ENCODE measurements at places on chromosomes 12 and 14. TPM values are rescaled to one million over a fixed set of nuclear protein-coding genes. Genes with fewer than 3 reads are reported as not detected.

DNA sequence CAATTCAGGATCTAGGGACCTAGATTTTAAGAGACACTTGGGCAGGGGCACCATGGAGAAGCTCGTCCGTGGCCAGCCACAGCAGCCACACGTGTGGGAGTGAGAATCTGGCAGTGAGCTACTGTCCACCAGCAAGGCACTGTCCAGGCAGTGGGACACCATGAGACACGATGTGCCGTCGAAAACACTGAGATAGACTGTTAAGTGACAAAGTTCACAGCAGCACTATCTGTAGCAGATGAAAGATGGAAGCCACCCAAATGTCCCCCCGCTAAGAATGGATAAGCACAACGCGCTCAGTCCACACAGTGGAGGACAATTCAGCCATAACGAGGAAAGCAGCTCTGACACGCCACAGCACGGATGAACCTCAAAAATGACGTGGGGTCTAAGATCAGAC lies 19.7 kb downstream of the RILPL1 start:
- no peak for DNase-seq

- DNase-seq: peak; percentile 53
These were observed 100.9 kb downstream of the NCOR2 start for GRCh38 chr12:124466216-124467128.

DNA sequence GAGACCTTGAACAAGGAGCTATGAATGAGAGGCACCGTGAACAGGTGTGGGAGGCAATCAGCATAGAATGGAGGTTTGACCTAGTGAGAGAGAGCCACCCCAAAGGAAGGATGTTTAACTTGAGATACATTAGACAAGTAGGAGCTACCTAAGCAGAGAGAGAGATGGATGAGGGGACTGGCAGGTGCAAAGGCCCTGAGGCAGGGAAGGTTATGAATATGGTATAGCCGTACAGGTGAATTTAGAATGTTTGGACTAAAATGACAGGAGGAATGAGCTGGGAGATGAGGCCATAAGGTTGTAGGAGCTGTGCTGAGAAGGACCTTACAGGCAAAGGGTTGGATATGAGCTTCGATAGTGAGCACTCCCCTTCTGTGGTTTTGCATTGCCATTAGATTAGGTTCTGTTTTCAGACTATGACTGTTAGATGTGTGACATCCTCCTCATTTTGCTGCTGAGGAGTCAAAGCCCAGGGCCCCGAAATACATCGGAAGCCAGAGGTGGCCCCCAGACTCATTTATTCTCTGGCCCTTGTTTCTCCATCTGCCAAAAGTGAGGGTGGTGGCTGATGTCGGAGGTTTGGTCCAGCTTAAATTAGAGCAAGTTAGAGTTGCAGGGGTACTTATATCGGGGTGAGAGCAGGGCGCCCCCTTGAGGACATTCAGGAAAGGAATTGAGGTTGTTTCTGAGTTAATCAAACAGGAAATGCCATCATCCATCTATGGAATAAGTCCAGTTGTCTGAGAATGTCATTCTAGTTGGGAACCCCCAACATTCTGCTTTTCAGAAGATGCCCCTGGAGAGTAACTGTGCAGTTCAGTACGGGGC lies 29.4 kb downstream of the SLC24A4 start:
- no peak for DNase-seq

IQSEC3 gene
- 1.6 TPM for total RNA-seq

DNA sequence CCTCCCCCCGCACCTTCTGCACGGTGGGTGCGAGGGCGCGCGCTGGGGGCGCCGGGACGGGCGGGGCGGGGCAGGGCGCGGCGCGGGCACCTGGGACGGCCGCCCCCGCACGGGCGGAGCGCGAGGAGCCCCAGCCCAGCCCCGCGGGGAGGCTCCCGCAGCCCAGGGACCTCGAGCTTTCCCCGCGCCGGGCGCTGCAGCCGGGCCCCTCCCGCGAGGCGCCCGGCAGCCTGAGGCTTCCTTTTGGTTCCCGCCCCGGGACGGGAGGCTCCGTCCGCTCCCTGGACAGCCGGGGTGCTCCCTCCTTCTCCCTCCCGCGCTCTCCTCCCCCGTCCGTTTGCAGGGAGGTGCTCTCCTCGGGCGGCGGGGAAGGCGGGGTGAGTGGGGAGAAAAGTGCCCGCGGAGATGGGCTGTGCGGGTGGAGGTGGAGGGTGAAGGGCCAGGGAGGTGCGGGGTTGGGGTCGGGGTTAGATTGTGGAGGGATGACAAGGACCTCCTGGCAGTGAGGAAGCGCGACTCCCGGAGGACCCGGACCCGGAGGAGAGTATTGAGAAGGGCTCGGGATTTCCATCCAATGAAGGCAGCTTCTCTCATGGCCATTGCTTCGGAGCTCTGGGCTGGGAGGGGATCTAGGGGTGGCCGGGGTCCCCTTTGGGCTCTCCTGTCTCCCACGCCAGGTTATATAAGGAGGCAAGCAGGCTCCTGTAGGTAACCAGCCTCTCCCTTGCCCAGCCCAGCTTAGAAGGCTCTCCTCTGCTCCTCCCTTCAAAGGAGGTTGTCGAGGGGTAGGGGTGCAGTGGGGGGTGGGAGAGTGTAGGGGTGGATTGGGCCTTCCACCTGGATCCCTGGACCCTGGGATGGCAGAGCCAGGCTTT lies 645 bp downstream of the JDP2 start:
- DNase-seq: peak; percentile 63

CLEC6A gene
- total RNA-seq: not detected

DNA sequence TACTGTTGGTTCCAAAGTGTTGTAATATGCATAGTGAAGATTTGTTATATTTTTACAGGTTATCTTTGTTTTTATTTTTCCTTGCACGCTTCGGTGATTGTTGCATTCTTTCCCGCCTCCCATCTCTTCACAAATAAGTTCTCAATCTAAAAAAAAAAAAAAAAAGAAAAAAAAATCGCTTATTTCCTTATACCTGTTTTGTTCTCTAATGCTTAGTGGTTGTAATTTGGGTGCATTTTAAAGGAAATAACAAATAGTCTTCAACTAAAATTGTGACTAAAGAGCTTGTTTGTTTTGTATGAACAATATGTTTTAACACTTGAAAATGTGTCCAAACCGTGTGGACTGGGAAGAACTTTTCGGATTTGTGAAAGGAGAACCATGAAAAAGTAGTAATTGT lies 1.5 kb downstream of the CAND1 start:
- no peak for DNase-seq

PLEKHG7 gene
- total RNA-seq: 0.33 TPM

FGF6 gene
- not detected for total RNA-seq

DNA sequence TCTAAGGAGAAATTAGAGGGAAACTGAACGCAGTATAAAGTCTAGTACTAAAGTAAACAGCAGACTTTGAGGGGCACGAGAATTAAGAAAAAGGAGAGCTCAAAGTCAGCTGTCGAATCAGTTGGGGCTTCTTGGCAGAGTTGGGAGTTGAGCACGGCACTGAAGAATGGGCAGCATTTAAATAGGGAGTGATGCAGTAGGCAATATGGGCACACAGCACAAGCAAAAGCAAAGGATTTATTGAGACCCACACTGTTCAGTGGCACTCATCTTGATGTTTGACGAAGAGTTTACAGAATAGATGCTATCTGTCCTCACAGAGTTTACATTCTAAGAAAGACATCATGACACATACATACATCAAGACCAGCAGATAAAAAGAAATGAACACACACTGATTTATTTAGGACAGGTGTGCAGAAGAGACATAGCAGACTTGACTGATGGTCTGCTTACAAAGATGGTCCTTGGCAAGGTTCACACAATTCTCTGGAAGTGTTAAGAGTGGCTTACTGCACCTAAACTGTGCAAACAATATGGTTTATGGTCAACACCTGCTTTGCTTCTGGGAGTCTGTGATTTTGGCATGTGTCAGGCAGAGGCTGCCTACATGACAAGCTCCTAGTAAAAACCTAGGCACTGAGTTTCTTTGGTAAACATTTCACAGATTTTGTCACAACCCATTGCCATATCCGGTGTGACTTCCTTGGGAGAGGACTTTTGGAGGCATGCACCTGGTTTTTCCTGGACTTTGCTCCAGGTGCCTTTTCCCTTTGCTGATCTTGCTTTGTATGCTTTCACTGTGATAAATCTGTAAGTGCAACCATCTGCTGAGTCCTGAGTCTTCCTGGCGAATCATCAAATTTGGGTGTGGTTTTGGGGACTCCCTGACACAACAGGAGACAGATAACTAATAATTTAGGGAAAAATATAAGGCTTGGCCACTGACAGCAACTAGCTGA lies 26.3 kb downstream of the ALKBH1 start:
- DNase-seq: peak; percentile 37

CLEC4C gene
- not detected for total RNA-seq

GRCh38 chr14:24915958-24916595 lies 133.9 kb downstream of the STXBP6 start:
- no peak for DNase-seq

- no peak for DNase-seq
These were observed 568.9 kb downstream of the SOX5 start for GRCh38 chr12:23380419-23381100.

DNA sequence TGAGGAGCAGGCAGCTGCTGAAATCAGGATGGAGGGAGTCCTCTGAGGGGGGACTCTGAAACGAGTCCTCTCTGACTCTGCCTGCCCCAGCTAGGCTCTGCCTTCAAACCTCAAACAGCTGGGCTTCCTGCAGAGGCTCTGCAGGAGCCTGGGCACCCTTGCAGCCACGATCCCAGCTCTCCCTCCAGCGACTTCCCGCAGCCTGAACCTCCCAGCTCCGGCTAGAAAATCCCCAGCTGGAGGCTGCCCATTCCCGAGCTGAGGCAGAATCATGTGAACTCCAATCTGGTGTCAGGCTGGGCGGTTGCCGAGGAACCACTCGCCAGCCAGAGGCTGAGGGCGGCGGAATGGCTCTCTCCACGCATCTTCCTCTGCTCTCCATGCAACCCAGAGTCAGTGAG lies at the start of gene GPR68:
TSS of gene GPR68 (minus strand) at position 204 of the 401 bp plus-strand sequence. CDS start 9,654 bp downstream, outside the sequence.
- DNase-seq: peak; percentile 35

CLEC2D gene
- total RNA-seq: 7.5 TPM

- no peak for DNase-seq
These were observed 117.3 kb upstream of the LMNTD1 start for GRCh38 chr12:25670076-25671055.

DNA sequence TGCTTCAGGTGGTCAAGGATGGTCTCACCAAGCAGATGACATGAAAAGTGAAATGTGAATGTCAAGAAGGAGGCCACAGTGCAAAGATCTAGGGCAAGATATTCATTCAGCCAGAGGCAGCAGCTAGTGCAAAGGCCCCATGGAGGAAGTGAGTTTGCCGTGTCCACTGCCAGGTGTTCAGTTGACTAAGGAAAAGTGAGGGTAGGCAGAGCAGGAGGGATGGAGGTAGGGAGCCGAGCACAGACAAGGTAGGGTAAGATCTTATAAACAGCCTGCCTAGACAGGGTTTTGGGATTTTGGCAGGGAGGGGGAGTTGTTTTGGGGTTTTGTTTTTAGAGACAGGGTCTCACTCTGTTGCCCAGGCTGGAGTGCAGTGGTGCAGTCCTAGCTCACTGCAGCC lies 11.9 kb downstream of the PPP2R5C start:
- no peak for DNase-seq

- no peak for DNase-seq
These were observed 50.4 kb downstream of the PPP1R12A start for GRCh38 chr12:79884401-79885006.

GRCh38 chr12:55703288-55703687 lies 4.4 kb downstream of the ITGA7 start:
- DNase-seq: no peak

- DNase-seq: no peak
These were observed 1006.9 kb downstream of the NRXN3 start for GRCh38 chr14:79177106-79177505.

GRCh38 chr14:99803803-99804202 lies 10.6 kb downstream of the EML1 start:
- no peak for DNase-seq

- no peak for DNase-seq
These were observed 158.5 kb upstream of the RTL1 start for GRCh38 chr14:101062065-101062450.

- DNase-seq: no peak
These were observed 25.7 kb downstream of the PPP1CC start for GRCh38 chr12:110717037-110717436.

DNA sequence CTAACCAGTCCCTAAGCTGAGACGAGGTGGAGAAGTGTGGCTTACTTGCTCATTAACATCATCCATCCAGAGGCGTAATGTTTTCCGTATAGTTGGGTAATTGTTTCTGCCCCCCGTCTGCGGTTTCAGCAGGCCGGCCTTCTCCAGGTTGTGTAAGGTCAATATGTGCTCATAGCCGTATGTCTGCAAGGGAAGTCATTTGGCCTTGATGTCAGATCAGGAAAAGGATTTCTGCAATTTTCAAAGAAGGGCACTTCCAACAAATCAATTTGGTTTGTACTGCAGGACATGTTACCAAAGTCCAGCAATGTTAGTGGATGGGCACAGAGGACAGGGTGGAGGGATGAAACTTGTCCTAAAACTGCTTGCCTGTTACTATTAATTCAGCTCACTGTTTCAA lies 9.9 kb upstream of the DIABLO start:
- DNase-seq: no peak

- DNase-seq: peak; percentile 47
These were observed 525.2 kb upstream of the CCDC196 start for GRCh38 chr14:65961004-65961403.

DNA sequence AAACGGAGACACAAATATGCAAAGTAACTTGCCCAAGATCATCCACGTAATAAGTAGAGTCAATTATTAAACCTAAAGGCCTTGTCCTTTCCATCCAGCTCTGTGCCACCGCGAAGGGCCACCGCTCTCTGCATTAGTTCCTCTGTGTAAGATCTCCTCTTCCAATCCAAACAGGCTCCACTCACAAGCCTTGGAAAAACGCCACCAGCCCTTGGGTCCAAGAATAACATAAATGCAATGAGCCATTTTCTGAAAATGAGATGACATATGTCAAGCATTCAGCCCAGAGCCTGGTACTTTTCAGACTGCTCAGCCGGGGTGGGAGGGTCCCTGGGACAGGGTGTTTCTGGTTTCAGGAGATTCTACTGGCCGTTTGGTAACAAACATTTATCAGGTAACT lies 30.0 kb downstream of the DGLUCY start:
- DNase-seq: peak; percentile 65

DNAJC22 gene
- total RNA-seq: 7.3 TPM

TAS2R7 gene
- not detected for total RNA-seq

SSTR1 gene
- 1.3 TPM for total RNA-seq

- DNase-seq: no peak
These were observed 20.9 kb downstream of the FBXW8 start for GRCh38 chr12:116931665-116932064.

HSP90AA1 gene
- total RNA-seq: 251 TPM

MYBPC1 gene
- 0.66 TPM for total RNA-seq

DNA sequence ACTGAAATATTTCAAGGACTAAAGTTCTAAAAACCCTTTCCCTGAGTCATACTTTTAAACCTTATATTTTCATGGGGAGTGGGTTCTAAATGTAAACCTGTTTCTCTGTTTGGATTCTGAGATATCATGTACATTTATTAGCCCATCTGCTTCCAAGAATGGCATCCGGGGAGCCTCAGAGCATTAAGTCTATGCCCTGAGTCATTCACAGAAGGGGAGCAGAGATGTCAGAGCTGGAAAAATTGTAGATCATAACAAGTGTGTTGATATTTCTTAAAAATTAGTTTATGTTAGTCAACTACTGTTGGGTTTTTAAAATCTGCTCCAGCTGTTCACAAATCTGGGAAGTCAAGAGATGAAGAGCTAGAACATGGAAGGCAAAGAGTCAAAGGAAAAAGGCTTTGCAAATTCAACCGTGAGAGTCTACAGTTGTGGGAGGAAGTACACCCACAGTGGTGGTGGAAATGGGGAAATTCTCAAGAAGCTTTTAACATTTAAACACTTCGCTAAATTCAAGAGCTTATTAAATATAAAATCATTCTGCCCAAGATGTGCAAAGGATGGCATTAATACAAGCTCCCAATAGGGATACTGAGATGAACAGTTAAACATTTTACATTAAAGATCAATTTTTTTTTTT lies 70.5 kb upstream of the FLRT2 start:
- no peak for DNase-seq

RFLNA gene
- total RNA-seq: 0.26 TPM

- no peak for DNase-seq
These were observed 87.4 kb downstream of the DNAH10 start for GRCh38 chr12:123849517-123849916.
